Right forelimb (tissue), 1 donor: ENCODE measurements at places on chromosomes 11 and 22.
A peak's percentile ranks its signal among the peaks of the same experiment; 100 is the strongest.

DNA sequence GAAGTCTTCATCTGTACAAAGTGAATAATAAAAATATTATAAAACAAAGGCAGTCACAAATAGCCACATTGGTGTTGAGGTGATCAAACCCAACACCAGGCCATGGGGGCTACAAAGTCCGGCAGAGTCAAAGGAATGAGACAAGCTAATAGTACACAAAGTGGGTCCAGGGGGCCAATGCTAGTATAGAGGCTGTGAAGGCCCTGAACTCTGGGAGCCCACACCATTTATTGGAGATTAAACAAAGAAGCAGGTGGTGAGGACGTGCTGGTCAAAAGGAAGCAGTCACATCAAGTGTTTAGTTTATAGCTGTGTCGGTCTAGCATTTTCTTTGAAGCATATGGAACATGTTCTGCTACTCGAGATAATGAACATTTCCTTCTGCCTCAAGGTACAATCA is 58.6 kb upstream of the CCT8L2 start:
- no peak for DNase-seq

DNA sequence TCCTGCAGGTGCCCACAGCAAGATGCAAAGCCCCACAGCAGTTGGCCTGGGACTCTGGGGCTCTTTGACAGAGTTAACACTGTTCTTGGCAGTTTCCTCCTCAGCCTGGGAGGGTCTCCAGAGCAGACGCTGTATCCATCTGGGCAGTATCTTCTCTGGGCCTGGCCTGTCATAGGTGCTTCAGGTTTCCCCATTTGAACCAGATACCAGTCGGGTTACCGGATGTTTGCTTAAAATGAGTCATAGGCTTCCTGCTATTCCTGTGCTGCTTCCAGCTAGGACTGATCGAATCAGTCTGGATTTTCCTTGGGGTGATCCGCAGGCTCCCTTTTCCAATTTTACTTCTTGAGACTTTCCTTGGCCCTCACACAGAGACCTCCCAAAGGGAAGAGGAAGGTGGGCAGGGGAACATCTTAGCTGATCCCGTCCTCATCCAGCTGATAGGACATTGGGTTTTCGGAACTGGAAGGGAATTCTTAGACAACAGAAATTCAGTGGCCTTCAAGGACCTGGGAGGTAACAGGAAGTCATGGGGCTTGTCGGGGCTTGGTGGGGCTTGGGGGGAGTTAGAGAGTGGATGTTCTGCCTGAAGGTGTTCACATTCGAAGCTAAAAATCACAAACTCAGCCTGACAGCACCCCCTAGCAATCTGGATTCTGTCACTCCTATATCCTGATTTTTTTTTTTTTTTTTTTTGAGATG is 2.4 kb upstream of the RANGAP1 start:
- no peak for DNase-seq

DNA sequence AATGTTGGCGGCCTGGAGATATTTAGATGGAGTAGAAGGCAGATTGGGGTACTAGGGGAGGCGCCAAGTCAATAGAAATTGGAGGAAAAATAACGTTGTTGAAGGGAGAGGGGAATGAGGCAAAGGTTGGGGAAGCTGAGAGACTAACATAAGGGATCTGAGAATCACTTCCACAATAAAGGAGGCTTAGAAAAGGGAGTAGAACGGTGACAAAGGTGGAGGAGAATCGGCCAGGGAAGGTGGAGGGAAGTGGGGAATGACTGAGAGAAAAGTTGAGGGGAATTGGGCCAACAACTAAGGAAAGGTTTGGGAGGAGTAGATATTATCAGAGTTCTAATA is 510 bp downstream of the PPME1 start:
- DNase-seq, result no peak

DNA sequence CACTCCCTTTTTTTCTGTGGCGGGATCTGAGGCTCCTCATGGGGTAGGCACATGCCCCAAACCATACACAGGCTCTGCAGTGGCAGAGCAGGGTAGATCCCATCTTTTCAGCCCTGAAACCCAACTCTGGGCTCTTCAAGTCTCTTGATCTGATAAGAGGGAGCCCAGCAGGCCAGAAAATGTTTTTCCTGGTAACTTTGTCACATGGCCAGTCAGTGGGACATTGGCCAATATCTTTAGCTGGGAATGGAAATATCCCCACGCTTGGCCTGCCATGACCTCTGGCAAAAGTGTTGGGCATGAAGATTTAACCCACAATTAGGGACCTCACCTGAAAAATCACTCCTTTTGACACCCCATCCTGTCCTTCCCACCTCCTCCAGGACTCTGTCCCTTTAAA is 8.1 kb downstream of the INPP5J start:
- DNase-seq, result no peak

DNA sequence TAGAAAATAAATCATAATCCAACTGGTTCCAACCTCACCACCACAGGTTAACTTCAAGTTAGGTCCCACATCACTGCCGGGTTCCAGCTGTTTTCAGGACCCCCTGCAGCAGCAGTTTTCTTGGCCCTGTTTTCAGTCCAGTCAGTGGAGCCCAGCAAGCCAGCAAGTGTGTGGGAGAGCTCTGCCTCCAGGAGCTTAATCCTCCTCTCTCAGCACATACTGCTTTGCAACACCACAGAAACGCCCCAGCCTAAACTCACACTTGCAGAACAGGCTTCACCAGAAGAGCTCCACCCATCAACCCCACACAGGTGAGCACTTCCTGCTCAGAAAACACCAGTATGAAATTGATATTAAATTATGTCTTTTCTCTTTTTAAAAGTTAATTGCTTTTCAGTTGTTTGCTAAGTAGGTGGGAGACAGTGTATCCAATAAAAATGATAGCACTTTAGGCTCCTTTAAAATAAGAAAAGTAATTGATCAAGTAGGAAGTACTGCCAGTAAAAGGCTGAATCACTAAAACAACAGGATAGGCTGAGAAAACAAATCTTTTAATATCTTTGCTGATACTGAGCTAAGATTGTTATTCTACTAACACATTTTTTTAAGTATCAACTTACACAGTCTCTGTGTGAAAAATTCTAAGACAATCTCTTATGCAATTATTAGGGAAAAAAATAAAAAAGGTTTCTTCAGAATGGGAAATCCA is 81.5 kb upstream of the TP53AIP1 start:
- no peak for DNase-seq

DNA sequence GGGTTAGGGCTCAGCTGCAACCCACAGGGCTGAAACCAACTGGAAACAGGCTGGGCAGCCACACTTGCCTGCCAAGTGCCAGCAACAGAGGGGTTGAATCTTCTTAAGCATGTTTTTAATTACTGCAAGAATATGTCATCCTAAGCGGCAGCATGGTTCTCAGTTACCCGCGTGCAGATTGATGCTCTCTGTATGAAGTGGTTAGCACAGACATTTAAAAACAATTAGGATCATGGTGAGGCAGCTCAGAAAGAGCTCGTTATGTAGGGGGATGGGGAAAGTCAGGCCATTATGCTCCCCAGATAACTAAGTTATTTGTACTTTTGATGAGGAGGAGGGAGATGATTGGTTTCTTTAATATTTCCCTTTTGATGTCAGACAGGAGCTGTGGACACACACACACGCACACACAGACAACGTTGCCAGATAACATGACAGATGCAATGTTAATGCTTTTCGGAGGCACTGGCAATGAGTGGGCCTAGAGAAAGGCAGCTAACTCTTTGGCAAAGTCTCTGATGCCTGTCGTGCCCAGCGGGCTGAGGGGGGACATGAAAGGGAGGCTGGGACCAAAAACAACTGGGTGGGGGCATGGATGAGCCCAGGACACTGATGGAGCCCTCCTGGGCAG is 389.7 kb downstream of the NXPE2 start:
- no peak for DNase-seq

GRCh38 chr11:115503886-115504275 is 334 bp downstream of the CADM1 start:
- no peak for DNase-seq

DNA sequence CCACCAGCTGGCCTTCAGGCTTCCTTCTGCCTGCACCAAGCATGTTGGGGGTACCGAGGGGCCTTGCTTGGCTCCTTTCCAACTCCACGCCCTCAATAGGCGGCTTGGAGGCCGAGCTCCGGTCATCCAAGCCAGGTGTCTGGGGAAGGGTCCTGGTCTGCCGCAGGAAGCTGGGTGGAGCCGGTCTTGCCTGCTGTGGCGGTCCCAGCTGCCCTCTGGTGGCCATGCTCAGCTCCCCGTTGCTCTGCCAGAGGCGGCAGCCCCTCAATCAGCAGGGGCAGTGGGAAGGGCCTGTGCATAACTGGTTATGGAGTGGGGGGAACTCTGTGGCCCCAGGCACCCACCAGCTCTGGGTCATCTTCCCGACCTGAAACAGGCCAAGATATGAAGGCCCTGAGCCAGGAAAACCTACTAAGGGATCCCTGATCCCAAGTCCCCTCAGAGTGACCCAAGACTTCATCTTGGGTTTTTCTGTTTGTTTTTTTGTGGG is 3.2 kb downstream of the ARVCF start:
- peak; percentile 79 for DNase-seq

- DNase-seq, result no peak
Measured at GRCh38 chr22:37664249-37665101, 6.0 kb downstream of the PDXP start.

DNA sequence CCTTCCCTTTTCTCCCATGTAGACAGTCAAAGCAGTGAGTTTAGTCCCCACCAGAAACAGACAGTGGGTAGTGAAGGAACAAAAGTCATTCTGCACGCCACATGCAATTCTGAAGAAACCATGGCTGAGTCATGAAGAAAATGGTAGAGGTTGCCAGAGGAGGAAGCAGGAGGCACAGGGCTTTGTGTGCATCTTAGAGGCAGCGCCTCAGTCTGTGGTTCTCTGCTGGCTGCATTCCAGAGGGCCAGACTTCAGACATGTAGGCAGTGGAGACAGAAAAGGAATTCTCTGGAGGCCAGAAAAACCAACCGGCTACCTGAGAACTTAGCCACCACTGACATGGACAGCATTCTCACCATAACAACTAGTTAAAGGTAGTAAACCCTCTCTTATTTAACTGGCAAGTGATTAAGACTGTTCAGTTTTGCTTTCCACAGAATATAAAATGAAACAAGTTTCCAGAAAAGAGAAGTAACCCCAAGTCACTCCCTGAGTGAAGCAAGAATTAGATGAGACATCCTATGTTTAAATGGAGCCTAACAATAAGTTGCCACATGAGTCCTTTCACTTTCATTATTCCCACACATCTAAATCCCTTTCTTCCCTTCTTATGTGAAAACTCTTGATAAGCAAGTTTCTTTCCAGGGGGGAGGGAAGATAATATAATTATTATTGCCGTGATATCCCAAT is 556.1 kb downstream of the SOX6 start:
- no peak for DNase-seq

DNA sequence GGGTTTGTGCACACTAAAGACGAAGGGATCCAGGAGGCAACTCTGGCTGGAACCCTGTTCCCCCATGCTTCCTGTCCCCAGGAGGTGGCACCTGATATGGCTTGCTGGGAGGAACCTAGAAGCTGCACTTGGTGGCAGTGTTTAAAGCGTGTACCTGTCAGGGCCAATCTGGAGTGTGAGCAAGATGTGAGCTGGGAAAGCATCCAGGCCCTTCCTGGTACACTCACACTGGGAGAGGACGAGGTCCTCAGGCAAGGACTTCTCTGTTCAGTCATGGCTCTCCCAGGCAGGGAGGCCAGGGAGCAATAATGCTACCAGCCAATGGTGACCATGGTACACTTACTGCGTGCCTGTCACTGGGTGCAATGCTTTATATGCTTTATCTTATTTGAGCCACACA is 130.7 kb upstream of the NECTIN1 start:
- DNase-seq, result no peak

- no peak for DNase-seq
Measured at GRCh38 chr11:128342511-128343134, 244.7 kb downstream of the ETS1 start.

DNA sequence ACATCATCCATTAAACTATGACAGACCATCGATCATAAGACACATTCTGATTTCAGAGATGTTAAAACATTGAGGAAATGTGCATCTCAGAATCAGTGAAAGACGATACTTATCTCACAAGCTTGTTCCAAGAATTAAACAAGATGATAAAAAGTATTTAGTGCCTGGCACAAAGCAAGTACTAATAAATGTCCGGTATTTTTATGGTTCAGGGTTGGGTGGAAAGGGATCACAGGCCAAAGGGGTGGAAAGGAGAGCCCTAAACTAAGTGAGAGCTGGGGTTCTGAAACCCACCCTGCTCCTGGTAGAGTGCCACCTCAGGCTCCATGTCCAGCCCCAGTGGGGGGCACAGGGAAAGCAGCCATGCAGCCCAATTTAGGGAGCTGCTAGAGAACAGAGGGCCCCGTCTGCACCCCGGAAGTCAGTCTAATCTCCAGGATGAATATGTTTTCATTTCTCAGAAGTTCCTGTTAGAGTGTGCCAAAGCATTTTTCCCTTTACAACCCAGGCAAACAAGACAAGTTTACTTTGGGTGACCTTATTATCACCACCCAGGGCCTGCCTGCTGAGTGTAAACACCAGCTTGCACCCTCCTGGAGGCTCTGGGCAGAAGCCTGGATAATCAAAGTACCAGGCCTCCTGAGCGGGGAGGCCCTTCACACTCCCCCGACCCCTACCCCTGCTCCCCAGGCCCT is 3.8 kb upstream of the CREB3L1 start:
- DNase-seq, result no peak

DNA sequence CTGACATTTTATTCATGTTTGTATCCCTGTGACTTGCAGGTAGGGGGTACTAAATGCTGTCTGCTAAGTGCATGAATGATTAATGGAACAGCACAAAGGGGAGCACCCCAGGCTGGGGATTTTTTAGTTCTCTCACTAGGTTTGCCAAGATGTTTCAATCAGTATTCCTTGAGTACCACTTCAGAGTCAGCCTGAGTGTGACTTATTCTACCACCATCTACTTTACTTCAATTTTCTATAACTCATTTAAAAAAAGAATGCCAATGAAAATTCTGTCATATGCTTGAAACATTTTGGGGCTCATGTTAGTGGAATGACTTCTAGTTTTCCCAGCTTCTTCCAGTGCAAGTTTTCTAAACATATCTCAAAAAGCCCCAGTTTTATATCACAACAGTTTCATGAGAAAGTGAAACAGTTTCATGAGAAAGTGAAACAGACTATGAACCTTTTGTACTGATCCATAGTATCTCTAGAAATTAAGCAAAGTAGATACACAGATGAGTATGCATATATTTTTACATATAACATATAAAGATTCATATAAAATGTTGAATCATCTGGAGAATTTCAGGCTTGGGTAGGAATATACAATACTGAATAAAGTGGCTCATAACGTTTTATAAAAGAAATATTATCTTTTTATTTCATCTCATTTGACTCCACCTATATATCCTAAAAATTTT is 252.4 kb downstream of the GRM5 start:
- DNase-seq, result no peak

GRCh38 chr11:132187814-132188213 is 817.4 kb downstream of the NTM start:
- DNase-seq, result no peak
